ENCODE measurements at places on chromosomes 12 and 14.

DNA sequence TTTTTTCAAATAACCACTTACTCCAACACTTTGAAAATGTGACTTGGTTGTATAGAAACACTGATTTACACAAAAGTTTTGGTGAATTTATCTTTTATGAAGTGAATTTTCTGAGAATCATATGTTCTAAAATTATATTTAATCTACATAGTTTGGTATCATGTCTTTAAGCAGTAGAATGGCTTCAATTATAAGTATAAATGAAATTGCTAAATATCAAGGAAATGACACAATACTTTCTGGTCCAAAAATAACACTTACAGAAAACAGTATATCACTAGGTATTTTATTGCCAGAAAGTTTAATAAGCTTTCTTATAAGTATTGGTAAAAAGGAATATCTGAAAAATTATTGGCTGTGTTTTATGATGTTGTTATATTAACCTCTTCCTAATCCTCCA is 90.9 kb downstream of the SRGAP1 start:
- DNase-seq = no peak

- DNase-seq = no peak
Observed at GRCh38 chr14:97878727-97879126, 1081.5 kb downstream of the VRK1 start.

GRCh38 chr12:67067453-67068203 is 201.5 kb upstream of the CAND1 start:
- no peak for DNase-seq

- no peak for DNase-seq
Observed at GRCh38 chr12:104063712-104064030, 660 bp upstream of the HCFC2 start.

- DNase-seq = no peak
Observed at GRCh38 chr14:101557811-101558738, 3.2 kb upstream of the DIO3 start.

- DNase-seq = no peak
Observed at GRCh38 chr12:1044696-1045095, 53.7 kb downstream of the ERC1 start.

- no peak for DNase-seq
Observed at GRCh38 chr14:46377305-46377704, 274.3 kb downstream of the RPL10L start.

DNA sequence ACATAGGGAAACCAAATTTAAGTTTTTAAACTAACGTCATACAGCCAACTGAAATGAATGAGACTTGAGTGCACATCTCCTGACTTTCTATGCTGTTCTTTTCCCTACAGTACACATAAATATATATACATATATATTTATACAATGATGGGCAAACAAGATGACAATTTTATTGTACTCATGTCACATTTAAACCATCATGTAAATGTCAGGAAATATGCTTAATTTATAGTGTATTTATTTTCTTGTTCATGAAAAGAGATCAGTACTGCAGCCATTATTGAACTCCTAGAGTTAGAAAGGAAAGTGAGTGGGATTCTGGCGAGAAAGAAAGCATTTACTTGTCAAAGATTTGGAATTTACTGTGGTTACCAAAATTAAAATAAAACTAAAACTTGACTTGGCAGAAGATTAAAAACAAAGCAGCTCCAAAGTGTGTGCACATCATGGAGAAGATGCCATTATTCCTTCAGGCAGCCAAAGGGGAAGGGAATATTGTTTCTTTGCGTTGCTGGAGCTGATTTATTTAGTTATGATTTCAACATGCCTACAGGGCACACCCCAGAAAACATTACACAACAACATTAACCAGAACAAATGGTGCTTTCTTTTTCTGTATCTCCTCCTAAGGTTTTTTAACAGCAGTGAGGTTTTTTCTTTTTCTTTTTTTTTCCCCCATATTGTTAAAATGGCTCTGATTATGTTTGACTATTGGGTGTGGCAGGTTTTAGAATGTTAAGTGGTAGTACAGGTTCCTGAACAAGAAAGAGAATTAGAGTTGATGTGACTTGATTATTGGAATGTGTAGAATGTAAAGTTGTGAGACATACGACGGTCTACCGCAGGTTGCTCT is 144.6 kb downstream of the RAD51B start:
- DNase-seq = no peak

- no peak for DNase-seq
Observed at GRCh38 chr12:15728118-15728598, 61.0 kb downstream of the EPS8 start.

DNA sequence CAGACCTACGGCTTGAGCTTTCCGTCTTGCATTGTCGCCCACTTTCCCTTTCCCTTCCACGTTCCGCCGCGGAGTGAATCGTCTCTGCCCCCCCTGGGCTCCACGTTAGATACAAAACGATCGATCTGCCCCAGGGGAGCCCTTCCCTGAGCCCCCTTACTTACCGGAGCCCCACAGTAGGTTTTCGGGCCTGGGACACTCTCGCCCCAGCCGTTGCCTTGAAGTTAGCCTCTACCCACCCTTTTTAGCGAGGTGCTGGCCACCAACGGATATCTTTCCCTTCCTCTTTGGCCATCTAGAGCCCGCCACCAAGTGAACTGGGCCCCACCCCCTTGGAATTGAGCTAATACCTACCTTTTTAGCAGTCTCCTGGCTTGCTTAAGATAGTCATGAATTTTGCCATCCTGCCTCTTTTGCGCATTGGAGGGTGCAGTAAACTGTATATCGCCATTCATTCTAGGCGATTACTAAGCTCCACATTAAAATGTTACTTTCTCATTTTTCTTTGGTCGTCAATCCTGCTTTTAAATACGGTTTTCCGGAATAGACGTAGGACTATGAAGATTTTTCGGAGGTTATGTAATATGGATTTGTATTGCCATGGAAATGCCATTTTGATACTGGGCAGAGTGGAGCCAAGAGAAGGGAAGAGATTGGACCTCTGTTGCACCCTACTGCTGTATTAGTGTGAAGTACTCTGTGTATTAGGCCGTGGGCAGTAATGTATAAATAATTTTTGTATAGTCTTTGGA is 764 bp downstream of the RBM25 start:
- no peak for DNase-seq
